ENCODE measurements at places on chromosomes 16 and 17.
A peak's percentile ranks its signal among the peaks of the same experiment; 100 is the strongest.

GRCh38 chr16:27476240-27476639 is 73.5 kb downstream of the GTF3C1 start:
- no peak for DNase-seq

- DNase-seq = no peak
Observed at GRCh38 chr16:17585449-17586074, 114.8 kb upstream of the XYLT1 start.

DNA sequence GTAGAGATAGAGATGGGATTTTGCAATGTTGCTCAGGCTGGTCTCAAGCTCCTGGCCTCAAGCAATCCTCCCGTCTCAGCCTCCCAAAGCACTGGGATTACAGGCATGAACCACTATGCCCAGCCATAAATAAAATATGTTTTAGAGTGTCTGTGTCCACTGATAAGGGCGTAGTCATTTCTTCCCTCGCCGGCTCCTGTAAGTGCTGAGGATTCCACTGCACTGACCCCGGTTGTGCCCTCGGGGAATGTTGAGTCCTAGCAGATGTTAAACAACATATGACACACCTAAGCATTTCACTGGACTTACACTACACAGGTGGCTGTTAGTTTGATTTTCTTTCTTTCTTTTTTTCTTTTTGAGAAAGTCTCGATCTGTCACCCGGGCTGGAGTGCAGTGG is 5.6 kb upstream of the SHMT1 start:
- no peak for DNase-seq

DNA sequence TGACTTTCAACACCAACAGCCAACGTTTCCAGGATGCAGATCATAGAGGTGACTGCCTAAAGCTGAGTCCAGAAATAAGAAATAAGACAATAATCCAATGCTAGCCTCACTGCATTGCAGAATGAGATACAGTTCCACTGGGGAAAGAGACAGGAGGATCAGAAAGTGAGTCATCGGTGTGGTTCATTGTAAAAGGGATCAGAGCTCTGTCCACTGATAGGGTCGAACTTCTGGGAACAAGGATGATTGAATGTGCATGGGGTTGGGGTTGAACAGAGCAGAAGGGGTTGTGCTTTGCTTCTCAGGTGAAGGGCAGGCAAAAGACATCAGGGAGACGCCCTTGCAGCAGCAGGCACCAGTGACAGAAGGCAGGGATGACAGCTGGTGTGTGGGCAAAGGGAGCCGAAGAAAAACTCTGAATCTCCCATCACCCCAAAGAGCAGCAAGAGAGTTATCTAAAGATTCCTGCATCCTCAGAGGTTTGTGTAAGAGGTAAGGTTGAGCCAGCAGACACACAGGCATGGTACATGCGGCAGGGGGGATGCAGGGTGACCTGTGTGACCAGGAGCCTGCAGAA is 16.4 kb downstream of the CLEC10A start:
- DNase-seq = no peak

DNA sequence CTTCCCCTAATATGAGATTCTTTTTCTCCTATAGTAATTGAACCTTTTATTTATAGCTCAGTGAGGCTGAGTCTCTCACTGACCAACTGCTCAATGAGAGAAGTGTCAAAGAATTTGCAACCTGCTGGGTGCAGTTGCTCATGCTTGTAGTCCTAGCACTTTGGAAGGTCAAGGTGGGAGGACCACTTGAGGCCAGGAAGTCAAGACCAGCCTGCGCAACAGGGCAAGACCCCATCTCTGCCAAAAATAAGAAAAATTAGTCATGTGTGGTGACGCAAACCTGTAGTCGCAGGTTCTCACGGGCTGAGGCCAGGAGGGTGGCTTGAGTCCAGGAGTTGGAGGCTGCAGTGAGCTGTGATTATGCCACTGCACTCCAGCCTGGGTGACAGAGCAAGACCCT is 30.9 kb upstream of the CRYBA1 start:
- DNase-seq = peak; percentile 47

DNA sequence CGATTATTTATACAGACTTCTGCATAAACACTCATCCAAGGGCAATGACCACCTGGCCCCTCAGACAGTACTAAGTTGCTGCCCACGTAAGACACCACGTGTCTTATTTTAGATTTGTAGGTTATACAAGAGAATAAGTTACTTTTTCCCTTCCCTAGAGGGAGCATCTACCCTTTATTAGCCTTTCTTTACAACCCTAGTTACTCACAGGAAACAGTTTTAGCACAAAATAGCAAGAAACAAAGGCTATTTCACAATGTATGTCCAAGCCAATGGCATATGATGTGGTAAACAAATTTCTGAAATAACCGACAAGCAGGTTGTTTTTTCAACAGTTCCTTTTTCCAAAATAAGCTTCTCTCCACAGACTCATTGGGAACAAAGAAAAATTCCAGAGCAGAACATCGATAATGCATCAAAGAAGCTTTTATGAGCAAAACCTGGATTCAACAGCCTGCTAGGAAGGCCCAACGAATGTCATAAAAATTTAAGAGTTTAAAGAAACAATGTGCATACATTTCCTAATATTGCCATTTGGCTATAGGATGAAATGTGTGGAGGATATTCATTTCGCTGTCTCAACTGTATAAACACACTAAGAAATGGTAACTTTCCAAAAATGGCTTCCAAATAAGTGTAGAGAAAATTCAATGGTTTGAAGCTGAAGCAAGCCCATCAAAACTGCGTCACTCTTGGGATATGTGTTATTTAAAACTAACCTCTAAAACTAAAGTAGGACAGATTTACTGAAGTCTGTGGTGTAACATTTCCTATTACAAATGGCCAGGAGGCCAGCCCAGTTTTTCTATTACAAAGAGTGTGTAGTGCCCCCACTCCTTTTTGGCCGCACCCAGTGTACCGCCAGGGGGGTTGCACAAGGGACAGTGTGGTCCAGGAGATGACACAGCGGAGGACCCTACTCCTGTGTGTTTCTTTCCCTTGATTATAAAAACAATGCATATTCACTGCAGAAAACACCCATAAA is 50.4 kb upstream of the ERN1 start:
- no peak for DNase-seq

DNA sequence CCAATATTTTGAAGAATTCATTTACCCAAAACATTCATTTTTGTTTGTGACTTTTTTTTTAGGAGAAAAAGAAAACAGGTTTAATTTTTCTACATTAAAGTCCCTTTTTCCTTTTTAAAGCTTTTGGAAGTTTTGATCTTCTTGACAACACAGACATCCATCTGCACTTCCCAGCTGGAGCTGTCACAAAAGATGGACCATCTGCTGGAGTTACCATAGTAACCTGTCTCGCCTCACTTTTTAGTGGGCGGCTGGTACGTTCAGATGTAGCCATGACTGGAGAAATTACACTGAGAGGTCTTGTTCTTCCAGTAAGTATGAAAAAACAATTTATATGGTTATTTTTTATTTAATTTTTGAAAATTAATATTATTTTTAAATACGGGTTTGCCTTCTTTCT is 37.2 kb downstream of the SIAH1 start:
- no peak for DNase-seq

DNA sequence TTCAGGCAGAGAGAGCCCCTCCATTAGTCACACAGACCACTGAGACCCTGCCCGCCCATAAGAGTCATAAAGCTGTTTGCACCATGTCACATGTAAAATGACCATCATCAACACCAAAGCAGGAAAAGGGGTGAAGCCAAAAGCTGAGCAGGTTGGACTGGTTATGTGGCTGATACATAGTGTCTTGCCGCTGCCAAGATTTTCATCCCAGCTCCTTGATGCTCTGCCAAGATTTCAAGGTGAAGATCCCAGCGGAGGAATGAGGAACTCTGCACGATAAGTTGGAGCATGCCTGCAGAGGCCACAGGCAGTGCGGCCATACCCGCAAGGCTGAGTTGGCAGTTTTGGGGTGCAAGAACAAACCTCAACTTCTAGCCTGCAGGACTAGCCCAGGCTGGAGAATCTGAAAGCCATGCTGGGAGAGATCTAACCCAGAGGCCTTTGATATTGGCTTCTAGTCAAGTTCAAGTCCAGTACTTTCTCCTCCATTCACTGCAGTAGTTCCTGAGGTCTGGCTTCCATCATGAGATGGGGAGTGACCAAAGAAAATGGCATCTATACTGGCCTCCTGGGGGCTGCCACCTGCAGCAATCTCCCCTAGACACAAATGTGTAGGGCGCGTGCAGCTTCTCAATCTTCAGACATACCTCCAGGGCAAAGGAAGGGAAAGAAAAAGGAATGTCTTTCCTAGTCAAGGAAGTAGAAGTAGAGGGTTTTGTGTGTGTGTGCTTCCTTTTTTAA is 79.7 kb upstream of the NOL11 start:
- DNase-seq = no peak

- no peak for DNase-seq
Observed at GRCh38 chr17:56130026-56130425, 23.2 kb upstream of the ANKFN1 start.

DNA sequence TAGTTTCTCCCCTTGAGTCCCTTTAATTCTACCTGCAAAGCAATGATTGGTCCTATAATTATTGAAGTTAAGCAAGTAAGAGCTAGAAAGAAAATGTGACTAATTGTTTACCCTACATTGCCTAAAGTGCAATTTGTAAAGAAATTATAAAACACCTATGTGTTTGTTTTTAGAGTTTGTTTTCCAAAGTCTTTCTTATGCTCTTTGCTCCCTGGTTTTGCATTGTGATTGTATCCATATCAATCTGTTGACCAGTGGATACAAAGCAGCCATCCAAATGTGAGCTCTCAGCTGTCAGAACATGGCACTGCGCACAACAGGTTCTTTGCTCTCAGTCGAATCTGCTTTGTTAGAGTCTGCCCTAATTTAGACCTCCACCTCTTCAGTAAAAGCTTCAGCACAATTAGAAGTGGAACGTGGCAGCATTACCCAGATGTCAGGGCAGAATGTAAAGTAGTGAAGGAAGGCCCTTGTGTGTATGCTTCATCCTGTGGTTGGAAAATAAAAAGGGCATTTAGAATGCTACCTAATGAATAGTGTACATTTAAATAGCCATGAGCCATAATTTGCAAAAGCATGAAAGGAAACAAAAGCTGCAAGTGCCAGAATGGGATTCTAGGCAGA is 70.5 kb downstream of the AATF start:
- no peak for DNase-seq

DNA sequence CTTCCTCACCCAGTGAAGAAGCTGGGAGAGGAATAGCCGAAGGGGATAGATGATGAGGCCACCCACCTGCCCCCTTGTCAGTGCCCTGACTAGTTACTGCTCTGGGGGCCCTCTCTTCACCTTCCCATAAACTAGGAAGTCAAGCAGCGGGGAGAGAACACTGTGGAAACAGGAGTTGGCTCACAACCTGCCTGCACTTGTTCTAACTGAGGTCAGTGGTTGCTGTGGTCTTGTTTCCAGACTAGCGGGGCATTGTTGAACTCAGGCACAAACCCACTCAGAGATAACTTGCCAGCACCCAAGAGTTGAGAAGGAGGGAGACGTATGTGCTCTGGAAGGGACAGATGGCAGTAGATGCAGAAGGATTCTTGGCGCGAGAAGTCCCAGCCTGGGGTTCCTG is 48.6 kb upstream of the DDX52 start:
- DNase-seq = no peak

- DNase-seq = no peak
Observed at GRCh38 chr16:49275050-49275730, 6.4 kb downstream of the CBLN1 start.

GRCh38 chr16:10765772-10766171 is 22.1 kb downstream of the NUBP1 start:
- no peak for DNase-seq

- DNase-seq = no peak
Observed at GRCh38 chr17:2751491-2751890, 2.0 kb upstream of the CCDC92B start.

DNA sequence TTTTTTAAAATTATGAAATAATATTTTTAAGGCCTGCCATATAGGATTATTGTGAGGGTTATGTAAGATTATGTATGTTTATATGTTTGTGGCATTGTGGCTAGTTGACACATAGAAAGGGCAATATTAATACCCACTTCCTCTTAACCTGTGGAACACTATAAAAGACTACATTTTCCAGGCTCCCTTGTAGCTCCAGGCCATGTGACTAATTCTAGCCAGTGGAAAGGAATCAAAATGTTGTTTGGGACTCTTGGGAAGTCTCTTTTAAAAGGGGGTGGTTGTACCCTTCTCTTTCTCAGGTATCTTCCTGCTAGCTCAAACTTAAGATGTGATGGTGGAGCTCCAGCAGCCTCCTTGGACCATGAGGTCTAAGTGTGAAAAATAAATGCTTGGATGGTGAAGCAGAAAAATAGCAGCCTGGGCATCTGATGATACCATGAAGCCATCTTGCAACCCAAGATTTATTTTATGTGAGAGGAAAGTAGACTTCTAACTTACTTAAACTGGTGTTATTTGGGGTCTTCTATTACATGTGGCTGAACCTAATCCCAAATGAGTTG is 39.2 kb downstream of the TEKT5 start:
- no peak for DNase-seq

- no peak for DNase-seq
Observed at GRCh38 chr17:71769850-71770249, 351.0 kb upstream of the SOX9 start.

GRCh38 chr16:23567602-23568001 is 10.1 kb downstream of the UBFD1 start:
- no peak for DNase-seq

DNA sequence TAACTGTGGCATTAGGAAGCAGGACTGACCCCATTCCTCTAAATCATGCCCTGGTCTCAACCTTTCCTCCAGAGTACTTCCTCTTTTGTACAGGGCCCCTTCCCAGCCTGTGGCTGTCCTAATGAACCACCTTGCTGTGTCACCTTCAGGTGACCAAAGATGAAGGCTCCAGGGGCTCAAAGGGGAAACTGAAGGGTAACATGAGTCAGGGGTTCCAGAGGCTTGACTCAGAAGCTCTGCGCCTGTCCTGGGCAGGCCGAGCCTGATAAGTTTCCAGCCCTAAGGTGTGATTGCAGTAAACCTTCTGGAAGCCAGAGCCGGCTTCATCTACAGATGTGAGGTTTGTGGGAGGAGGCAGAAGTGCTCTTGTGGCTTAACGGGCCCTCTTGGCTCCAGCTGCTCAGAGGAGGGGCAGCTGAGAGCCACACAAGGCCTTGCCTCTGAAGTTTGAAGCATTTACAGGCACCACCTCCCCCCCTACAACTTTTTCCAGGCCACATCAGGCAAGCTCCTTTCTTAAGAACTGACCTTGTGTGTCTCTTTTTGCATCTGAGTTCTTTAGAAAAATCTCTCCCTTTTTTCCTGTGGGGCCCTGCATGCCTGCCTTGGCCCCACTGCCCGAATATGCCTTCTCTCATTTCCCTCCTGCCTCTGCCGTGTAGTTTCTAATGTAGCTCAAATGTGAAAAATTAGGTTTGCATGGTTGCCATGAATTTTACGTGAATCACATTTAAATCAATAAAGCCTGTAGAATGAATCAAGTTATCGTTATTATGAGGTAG is 149.9 kb downstream of the CLEC16A start:
- DNase-seq = no peak

- no peak for DNase-seq
Observed at GRCh38 chr17:13418891-13419290, 182.8 kb downstream of the HS3ST3A1 start.

DNA sequence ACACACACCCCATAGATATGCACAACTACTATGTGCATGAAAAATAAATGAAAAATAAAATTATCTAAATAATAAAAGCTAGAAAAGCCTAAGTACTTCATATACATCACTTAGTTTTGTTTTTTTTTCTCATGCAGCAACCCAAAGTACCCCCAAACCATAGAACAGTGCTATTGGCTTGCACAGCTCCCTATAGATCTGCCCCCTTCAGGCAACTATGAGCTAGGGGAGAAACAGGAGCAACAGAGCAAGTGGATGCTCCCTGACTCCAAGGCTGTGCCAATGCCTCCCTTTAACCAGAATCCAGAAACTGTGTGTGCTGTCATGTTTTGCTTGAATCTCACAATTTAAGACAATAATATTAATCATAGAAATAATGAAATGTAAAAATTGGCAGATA is 605.5 kb downstream of the TOX3 start:
- no peak for DNase-seq

All from kidney glomerular epithelial cell (primary cell).